ENCODE measurements at places on chromosomes 16 and 17.

DNA sequence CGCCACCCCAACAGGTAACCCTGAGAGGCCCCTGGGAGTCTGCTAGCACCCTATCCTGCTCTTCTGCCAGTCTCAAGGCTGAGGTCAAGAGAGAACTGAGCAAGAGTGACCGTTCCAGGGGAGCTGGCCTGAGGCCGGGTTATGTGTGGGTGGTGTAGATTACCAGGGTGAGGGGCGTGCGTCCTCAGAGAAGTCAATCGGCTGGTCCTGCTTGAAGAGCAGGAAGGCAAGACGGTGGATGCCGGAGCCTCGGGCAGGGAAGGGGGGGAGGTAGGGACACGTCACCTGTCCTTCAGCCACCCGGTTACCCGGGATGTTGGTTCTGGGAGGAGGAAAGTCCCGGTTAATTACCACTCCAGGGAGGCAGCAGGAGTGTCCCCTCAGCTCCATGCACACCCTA lies 2.6 kb upstream of the TRIM65 start:
- no peak for DNase-seq

GRCh38 chr17:56678249-56679114 lies 85.0 kb downstream of the NOG start:
- peak; percentile 63 for DNase-seq

- DNase-seq = no peak
Observed at GRCh38 chr17:49872754-49873377, 25.0 kb upstream of the TAC4 start.

DNA sequence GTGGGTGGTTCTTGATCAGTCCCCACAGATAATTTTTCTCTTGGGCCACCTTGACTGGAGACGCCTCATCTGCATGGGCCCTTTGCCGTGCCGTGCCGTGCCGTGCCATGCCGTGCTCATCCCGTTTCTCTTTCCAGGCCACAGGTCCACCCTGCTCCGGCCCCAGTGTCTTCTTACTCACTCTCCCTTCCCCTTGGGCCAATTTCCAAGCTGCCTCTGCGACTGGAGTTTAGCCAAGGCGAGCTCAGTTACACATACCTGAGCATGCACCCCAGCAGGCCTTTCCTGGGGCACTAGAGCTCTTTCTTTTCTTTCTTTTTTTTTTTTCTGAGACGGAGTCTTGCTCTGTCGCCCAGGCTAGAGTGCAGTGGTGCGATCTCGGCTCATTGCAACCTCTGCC lies 40.5 kb upstream of the MGAT5B start:
- DNase-seq = no peak

- peak; percentile 83 for DNase-seq
Observed at GRCh38 chr17:74744714-74745547, 3.5 kb upstream of the NHERF1 start.

GRCh38 chr17:44761932-44762810 lies 3.4 kb downstream of the ADAM11 start:
- no peak for DNase-seq

- DNase-seq = no peak
Observed at GRCh38 chr16:68091380-68092261, 6.5 kb downstream of the NFATC3 start.

DNA sequence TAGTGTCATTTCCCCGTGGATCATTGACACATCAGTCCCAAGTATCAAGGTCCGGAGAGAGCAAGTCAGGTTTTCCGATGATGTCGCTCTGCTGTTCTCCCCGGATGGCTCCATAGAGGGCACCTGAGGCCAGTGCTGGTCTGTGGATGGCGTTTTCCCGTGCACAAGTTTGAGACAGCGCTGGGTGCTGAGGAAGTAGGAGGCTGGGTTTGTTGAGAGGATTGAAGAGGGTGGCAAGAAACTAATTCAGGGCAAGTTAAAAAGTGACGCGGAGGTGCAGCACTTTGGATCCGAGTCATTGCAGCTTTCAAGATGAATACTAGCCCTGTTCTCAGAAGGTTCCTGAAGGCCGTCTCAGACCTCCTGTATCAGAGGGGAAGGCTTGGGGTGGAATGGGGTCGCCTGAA lies 7.7 kb downstream of the NUBP1 start:
- no peak for DNase-seq

DNA sequence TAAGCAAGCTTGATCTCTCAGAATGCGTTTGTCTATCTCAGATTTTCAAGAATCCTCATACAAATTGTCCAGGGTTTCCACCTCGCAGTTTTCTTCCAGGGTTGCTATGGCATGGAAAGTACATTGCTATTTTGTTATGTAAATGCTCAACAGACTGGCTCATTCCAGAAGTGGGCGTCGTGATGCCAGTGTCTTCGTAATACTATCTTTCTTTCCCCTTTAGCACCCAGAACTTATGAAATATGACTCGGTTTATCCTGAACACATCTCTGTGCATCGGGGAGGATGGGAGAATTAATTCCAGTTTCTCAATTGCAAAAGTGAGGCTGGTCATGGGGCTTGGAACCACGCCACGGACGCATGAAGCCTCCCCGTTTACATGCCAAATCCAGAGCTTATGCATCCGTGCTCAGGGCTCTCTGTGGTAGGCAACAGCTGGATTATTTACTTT lies 405.0 kb downstream of the WWOX start:
- DNase-seq = no peak

DNA sequence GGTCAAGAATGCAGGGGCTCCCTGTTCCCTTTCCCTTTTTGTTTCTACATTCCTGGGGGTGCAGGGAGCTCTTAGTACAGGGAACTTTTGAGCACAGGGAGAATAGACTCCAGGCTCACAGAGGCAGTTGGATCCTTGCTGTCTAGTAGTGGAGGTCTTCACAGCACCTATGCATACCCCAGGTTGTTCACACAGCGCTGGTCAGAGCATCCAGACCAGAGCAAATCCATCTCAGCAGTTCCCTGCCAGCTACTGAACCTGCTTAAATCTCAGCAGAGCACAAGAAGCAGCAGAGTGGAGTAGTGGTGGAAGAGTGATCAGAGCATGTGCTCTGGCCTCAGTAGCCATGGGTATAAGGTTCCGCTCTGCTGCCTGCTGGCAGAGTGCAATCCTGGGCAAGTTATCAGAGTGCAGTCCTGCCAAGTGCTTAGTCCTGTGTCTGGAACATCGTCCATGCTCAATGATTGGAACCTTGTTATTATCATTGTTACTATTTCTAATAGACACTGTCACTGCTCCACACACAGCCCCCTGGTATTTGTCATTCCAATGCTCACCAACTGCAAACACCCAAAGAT lies 220.4 kb downstream of the CBLN1 start:
- no peak for DNase-seq

DNA sequence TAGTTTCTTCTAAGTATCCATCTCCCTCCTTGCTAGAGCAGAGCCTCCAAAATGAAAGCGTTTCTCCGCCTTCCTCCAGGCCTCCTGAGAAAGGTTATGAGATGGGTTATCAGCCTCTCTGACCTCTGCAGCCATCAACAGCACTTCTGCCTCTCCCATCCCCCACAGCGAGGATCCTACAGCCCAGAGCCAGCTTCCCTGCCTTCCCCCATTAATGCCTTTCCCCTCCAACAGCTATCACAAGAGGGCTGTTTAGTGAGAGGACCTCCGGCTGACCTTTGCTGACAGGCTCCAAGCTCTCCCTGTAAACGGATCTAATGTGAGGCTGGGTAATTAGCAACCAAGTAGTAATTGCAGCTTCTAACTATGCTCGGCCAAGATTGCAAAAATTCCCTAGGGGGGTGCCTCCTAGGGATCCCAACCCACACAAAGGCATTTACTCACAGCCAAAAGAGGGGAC lies 55.8 kb downstream of the ZFHX3 start:
- peak; percentile 49 for DNase-seq

DNA sequence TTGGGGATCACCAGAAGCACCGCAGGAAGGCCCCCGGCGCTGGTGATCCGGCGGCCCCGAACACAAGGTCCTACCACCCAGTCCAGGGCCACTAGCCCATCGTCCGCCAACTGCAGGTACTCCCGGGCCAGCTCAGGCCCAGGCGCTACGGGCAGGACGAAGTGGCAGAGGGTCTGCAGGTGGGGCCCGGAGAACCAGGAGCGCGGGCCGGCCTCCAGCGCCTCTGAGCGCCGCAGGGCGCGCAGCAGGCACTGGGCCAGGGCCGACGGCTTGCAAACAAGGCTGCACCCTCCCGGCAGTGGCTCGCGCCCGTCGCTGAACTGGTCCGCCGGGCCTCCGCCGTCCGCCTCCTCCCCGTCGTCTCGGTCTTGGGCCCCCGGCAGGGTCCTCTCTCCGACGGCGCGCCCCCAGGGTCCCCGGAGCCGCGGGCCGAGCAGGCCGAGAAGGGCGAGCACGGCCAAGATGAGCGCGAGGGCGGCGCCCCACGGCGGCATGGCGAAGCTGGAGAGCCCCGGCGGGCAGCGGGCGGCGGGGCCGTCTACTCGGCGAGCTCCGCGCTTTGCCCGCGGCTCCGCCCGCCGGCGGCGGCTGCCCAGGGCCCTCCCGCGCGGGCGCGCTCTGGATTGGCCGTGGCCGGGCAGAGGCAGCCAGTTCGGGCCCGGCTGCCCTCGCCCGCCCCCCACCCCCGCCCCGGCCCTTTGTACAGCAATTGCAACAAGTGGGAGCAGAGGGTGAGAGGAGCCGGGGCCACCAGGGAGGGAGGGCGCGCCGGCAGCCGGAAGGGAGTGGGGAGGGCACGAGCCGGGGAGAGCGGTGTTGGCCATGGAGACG lies at the start of gene ABHD15:
ABHD15 (minus strand) TSS at position 565 of the 831 bp plus-strand sequence; CDS start at position 494, 71 bp downstream.
- peak; percentile 88 for DNase-seq

DNA sequence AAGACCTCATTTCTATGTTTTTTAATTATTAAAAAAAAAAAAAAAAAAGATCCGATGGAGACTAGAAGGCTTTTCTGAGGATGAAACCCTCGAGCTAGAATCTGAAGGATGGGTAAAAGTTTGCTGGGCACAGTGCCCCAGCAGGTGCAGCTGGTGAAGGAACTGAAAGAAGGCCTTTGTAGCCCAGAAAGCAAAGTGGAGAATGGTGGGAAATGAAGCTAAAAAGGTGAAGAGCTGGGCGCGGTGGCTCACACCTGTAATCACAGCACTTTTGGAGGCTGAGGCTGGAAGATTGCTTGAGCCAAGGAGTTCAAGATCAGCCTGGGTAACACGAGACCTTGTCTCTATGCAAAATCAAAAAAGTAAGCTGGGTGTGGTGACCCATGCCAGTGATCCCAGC lies 50.3 kb upstream of the SEC14L1 start:
- DNase-seq = no peak

DNA sequence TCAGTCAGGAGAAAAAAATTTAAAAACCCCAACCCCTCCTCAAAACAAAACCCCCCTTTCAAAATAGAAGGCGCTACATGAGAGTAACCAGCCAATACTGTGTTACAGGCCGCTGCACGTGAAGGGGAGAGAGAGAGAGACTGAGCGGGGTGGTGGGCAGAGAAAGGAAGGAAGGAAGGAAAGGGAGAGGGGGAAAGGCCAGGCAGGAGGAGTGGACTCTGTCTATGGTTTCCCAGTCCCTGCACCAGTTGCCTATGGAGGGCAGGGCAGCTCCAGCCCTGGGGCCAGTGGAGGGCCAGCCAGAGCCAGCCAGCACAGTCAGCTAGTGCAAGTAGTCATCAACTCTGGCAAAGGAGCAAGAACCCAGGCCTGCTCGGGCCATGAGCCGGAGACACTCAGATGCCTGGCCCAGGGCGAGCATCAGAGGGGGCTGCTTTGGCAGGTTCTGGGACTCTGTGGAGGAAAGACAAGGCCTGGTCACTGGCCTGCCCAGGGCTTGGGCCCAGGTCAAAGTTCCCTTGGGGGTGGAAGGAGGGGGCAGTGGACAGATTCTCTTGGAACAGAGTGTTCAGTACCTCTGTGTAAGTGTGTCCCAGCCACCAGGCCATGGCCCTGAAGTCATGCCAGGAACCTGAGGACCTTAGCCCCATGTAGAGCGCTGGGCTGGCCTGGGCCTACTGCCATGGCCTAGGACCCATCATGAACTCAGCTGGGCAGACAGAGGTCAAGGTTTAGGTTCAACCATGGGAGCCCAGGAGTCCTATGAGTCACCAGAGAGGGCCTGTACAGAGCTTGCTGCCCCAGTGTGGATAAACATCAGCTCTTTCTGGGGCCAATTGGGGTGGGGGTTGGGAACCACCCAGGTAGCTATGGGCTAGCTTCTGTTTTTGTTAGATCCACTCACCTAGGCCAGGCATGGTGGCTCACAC lies 7.3 kb upstream of the GFOD2 start:
- DNase-seq = no peak

DNA sequence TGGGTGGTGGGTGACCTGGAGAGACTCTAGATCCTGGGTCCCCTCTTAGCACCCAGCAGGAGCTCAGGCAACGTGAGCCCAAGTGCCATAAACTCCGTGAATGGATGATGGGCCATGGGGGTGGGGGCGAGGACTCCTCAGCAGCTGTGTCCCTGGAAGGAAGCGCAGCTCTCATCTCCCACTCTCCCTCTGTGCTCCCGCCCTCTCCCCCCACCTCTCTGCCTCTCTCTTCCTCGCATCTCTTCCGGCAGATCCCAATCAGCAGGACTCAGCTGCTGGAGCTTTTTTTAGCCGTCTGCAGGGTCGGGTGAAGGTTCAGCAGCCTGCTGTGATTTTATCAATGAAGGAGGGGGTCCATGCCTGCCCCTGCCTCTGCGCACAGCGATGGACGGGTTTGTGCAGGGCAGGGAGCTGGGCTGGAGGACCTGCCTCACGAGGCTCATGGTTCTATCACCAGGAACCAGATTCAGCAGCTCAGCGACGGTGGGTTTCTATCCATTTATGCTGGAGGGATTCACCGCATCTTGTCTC lies 8.3 kb downstream of the CCR7 start:
- peak; percentile 44 for DNase-seq

GRCh38 chr17:68800751-68801150 lies 154.4 kb downstream of the ABCA8 start:
- no peak for DNase-seq

GRCh38 chr16:27676839-27677238 lies 126.9 kb downstream of the KATNIP start:
- DNase-seq = no peak

- no peak for DNase-seq
Observed at GRCh38 chr17:10061111-10061845, 137.1 kb downstream of the GAS7 start.

- DNase-seq = no peak
Observed at GRCh38 chr17:21232033-21232749, 18.2 kb upstream of the TMEM11 start.
